ENCODE measurements at places on chromosomes 6 and 20.

DNA sequence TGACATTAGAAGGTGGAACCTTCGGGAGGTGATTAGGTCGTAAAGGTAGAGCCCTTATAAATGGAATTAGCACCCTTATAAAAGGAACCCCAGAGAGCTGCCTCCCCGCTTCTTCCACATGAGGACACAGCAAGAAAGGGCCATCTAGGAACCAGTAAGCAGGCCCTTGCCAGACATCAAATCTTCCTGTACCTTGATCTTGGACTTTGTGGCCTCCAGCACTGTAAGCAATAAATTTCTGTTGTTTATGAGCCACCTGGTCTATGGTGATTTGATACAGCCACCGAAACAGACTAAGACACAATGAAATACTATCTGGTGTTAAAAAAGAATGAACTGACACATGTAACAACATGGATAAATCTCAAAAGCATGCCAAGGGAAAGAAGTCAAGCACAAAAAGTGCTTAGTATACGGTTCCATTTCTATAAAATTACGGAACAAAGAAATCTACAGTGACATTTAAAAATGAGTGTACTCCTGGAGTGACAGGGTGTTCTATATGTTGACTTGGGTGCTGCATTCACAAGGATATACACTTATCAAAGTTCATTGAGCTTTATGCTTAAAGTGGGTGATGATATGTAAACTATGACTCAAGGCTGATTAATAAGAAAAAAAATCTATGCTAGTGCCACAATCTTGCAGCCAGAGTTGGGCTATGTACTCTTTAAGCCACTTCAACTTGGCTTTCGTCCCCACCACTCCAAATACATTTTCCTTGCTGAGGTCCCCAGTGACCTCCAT, 18.4 kb downstream of the SERPINB1 start:
- no peak for DNase-seq

GRCh38 chr6:46367354-46368168, 123.7 kb downstream of the RCAN2 start:
- DNase-seq: no peak

- DNase-seq: no peak
Measured at GRCh38 chr6:168456907-168457652, 16.1 kb downstream of the SMOC2 start.

- DNase-seq: no peak
Measured at GRCh38 chr20:16531485-16531884, 41.8 kb downstream of the KIF16B start.

- DNase-seq: no peak
Measured at GRCh38 chr6:169312658-169313346, 59.2 kb upstream of the THBS2 start.

DNA sequence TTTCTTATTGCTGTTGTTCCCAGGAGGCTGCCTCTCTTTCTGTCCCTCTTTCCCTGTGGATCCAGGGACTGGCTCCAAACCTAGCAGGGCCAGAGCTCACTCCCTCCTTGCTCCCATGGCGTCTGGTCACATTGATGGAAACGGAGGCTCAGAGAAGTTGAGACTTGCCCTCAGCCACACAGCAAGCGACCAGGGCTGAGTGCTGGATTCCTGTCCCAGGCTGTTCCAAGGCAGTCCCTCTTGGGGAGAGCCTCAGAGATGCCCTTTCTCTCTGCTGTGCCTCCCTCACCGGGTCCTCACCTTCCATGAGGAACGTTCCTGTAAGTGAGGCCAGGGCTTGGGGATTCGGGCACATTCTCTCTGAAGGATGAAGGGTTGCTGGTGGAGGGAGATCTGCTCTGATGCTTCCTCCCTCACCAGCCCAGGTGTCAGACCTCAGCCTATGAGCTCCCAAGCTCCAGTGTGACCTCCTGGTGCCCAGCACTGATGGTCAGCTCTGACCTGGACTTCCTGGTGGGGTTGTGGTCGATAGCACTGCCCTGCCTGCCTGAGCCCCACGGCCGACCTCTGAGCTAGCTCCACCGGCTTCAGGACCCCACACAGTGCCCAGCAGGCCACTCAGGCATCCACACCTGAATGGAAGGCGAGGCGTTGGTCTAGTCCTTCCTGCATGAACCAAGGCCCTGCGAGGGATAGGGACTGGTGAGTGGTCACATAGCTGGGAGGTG, 26.8 kb downstream of the SUN5 start:
- no peak for DNase-seq

GRCh38 chr6:132703936-132704335, 9.9 kb downstream of the VNN1 start:
- DNase-seq: no peak

DNA sequence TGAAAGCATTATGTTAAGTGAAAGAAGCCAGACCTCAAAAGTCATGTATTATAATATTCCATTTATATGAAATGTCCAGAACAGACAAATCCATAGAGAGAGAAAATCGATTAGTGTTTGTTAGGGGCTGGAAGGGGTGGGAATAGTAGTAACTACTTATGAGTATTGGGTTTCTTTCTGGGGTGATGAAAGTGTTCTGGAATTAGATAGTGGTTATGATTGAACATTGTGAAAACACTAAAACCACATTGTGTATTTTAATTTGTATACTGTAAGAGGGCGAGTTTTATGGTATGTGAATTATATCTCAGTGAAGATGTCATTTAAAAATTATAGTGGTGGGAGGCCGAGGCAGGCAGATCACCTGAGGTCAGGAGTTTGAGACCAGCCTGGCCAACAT, 52.0 kb upstream of the KIF13A start:
- DNase-seq: no peak

- DNase-seq: no peak
Measured at GRCh38 chr6:143680141-143680540, 2.4 kb downstream of the PHACTR2 start.

DNA sequence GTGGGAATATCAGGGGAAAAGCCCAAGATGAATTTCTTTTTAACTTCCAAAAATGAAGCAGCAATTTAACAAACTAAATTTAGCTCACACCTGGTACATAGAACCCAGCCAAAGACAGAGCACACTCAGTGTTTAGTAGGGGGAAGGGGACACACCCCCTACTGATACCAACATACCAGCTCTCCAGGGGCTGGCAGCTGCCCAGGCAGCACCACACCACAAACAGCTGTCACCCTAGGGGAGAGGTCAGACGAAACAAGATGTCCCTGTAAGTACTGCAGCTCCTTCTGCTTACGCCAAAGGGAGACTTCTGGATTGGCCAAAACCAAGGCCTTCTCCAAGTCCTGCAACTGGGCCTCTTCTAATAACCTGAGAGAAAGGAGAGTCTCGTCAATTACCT, 26.0 kb downstream of the MDN1 start:
- DNase-seq: no peak
